SW 1271 (cell line): ENCODE measurements at places on chromosomes 2 and 18.

- no peak for DNase-seq
These were observed 64.1 kb downstream of the DTNA start for GRCh38 chr18:34773961-34774766.

DNA sequence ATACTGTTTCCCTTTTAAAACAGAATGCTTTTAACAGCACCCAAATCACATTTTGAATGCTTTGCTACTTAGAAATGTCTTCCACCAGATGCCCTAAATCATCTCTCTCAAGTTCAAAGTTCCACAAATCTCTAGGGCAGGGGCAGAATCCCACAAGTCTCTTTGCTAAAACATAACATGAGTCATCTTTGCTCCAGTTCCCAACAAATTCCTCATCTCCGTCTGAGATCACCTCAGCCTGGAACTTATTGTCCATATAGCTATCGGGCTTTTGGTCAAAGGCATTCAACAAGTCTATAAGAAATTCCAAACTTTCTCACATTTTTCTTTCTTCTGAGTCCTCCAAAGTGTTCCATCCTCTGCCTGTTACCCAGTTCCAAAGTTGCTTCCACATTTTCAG, 1374.5 kb upstream of the NXPH2 start:
- no peak for DNase-seq

- no peak for DNase-seq
These were observed 236.7 kb downstream of the TMX3 start for GRCh38 chr18:68478246-68478645.

GRCh38 chr2:88709181-88709631, 17.7 kb downstream of the RPIA start:
- DNase-seq, result no peak

DNA sequence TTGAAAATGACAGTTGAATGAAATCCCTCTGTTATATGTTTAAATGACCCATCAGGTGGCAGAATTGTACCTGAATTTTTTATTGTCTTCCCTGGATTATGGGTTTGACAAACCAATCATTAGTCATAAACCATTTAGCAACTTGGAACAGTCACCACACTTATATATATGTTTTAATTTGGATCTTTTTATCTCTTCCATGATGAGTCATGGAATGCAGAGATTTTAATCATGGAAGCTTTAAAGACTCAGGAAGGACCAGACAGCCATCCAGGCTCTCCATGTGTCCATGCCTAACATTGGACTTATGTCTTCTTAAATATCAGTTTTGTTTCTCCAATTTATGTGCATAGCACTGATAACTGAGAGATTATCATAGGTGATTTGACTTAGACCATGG, 188.3 kb upstream of the ZSWIM2 start:
- no peak for DNase-seq

DNA sequence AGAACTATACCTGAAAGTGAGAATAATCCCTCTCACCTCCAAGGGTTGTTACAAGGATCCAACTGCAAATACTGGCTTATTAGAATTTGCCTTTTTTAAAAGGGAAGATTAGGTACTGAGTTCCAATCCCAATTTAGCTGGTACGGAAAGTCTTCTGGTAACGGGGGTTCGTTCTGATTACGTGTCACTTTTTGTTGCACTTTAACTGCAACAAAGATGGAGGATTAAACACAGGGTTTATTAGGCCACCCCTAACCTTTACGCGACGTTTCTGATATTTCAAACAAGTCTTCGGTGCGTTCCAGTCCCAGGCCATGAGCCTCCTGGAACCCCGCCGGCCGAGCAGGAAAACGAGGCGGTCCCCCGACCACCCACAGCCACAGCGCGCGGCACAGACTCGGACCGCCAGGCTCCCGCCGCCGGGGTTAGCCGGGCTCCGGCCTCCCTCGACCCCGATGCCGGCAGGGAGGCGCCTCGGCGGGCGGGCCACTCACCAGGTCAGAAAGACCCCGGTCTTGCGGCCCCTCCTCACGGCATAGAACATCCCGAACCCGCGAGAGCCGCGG, 411 bp downstream of the RNASEH1 start:
- peak; percentile 19 for DNase-seq

- no peak for DNase-seq
These were observed 7.8 kb upstream of the SEMA4C start for GRCh38 chr2:96877631-96878092.

- DNase-seq, result no peak
These were observed 42.0 kb upstream of the NFE2L2 start for GRCh38 chr2:177306550-177306949.

- DNase-seq, result no peak
These were observed 258.9 kb downstream of the CYRIA start for GRCh38 chr2:16406496-16407289.

DNA sequence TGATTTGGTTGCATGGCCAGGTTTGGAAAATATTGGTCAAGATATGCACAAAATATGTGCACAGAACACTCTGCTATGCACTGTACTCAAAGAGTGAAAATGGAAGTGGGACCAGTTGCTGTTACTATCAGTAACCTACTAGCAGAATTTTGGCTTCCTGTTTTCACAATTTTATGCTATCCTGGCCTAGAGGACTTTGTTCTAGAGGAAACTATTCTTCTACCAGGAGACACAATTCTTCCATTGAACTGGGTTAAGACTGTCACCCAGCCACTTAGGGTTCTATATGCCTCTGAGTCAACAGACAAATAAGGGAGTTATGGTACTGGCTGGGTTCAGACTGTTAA, 431.4 kb upstream of the DCC start:
- no peak for DNase-seq

DNA sequence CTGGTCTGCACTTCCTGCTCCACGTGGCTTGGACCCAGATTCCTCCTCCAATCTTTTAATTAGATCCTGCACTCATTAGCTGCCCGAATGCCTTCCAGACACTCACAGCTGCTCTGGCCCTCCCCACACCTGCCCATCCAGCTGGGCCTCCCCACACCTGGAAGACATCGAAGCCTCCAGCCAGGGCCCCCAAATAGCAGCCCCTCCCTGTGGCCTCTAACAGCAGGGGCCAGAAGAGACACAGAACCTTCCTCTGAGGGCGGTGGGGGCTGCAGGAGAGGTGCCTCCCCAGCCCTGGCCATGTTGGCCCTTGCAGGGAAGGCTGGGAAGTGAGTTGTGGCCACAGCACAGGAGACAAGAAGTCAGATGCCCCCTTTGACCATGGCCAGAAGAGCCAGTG, 252.8 kb downstream of the DYSF start:
- no peak for DNase-seq

DNA sequence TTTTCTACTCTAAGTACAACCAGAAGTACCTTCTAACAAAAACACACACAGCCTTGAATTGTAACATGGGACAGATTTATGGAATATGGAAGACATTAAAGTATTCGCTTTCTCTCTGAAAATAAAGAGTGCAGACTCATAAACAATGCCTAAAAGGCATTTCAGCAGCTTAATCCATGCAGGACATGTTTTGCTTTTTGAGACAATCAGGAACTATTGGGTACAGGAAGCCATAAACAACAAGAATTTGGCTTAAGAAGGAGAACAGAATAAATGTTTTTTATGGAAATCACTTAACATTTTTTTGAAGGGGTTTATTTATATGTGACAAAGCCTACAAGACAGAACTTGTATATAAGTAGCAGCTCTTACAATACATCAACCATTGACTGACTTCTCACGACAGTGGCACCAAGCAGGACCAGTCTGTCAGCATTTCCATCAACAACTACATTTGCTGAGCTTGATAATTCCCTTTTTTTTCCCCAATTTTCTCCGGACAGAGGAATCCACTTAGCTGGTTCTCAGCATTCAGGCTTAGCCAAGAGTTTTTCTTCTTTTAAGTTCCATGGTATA, 140.1 kb downstream of the EXOC6B start:
- DNase-seq, result no peak

- no peak for DNase-seq
These were observed 284.6 kb downstream of the SP3 start for GRCh38 chr2:173680574-173680973.

DNA sequence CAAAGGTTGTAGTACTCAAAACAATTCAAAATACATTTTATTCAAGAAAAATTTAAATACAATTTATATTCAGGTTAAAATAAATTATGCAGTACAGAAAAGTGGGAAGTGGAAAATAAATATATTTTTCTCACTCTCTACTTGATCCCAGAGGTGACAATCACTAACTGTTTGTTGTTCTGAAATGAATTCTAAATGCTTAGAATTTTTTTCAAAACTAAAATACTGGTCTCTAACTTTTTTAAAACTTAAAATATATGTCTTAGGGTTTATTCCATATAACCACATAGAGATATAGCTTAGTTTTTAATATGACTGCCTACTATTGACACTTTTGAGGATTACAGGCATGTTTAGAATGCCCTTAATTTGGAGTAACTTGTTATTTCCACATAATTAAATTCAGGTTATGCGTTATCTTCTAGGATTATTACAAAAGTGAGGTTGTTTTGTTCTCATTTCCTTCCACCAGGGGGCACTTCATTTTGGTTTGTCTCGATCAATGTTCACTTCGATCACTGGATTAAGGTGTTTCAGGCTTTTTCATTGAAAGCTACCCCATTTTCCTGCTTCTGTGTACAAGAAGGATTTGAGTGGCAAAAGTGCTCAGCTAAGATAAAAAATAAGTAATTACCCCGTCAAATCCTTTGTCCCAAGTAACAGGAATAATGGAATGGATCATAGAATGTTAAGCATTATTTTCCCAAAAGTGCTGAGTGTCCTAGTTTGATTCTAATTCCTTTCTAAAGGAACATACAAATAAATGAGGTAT, 27.1 kb upstream of the TFPI start:
- peak; percentile 69 for DNase-seq

- no peak for DNase-seq
These were observed 65.4 kb upstream of the DSG1 start for GRCh38 chr18:31252522-31252921.

DNA sequence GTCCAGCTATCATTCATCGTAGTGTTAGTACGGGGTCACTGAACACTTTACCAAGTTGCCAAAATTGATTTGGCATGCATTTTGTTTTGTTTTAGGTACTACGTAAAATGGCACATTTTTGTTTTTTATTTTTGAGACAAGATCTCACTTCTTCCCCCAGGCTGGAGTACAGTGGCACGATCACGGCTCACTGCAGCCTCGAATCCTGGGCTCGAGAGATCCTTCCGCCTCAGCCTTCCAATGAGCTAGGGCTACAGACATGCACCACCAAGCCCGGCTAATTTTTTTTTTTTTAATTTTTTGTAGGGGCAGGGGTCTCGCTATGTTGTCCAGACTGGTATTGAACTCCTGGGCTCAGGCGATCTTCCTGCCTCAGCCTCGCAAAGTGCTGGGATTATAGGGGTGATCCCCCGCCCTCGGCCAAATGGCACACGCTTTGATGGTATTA, 786 bp downstream of the TAF1B start:
- no peak for DNase-seq

- no peak for DNase-seq
These were observed 227.6 kb downstream of the SLC8A1 start for GRCh38 chr2:40224318-40224717.
